Amniotic epithelial cell (primary cell): ENCODE measurements at places on chromosomes 2 and 18.

DNA sequence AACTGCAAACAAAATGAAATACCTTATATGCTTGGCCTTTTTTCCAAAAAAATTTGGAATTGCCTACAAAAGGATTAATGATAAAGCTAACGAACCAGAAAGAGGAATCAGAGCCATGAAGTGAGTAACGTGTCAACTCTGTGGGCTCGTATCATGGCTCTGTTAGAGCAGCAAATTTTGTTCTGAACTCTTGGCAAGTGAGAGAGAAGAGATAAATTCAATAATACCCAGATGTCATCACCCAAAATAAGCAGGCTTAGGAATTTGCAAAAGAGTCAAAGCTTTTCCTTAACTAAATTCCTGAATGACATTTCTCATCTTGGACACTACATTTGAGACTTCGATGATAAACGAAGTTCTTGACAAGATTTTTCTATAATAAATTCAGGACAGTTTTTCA lies 4.4 kb downstream of the TXNDC2 start:
- DNase-seq: no peak

DNA sequence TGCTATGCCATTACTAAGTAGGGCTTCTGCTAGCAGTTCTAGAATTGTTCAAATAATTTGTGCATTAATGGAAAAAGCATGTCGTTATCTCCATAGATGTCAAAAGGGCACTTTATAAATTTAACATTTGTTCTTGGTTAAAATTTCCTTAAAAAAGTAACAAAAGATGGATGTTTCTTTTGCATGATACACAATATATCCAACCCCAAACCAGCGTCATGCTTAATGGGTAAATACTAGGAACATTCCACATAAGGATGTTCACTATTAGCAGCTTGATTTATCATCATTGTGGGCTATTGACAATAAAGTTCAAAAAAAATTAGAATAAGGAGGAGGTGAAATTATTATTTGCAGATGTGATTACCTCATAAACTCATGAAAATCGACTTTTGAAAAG lies 79.7 kb downstream of the GREB1L start:
- DNase-seq: no peak

GRCh38 chr2:173446722-173447121 lies 92.0 kb downstream of the CDCA7 start:
- no peak for DNase-seq

GRCh38 chr2:88590998-88591613 lies 36.2 kb downstream of the EIF2AK3 start:
- peak; percentile 56 for DNase-seq

DNA sequence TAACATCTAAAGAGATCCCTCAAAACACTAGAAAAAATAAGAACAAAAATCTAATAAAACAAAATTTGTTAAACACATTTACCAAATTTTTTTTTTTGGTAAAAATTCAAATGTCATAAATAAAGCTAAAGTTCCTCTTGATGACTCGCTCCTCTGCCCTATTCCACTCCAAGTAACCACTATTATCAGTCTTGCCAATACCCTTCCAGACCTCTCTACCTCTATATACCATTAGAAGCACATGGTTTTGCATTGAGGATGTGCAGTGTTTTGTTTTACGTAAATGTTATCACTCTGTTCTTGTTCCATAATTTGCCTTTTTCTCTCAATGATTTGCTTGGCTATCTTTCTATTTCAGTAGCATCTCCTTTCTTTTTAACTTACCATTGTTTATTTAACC lies 10.9 kb downstream of the IL1B start:
- DNase-seq: no peak
